ENCODE measurements at places on chromosomes 1 and 21.

DNA sequence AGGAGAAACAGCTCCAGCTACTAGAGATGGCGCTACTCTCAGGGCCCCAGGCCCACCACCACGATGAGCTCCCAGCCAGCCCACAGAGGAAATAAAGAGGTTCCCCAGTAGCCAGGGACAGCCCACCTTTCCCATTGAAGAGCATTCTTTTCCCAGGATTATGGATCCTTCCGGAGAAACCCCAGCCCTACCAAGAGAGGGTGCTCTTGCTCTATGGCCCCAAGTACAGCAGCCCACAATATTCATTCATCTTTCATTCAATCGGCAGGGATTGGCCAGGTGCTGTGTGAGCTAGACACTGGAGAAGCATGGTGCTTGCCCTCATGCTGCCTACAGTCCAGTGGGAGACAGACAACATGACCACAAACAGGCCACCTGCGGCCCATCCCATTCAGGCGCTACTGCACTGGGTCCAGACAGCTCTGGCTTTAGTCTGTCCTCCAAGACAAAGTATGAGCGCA lies 29.9 kb downstream of the PMVK start:
- no peak for DNase-seq

DNA sequence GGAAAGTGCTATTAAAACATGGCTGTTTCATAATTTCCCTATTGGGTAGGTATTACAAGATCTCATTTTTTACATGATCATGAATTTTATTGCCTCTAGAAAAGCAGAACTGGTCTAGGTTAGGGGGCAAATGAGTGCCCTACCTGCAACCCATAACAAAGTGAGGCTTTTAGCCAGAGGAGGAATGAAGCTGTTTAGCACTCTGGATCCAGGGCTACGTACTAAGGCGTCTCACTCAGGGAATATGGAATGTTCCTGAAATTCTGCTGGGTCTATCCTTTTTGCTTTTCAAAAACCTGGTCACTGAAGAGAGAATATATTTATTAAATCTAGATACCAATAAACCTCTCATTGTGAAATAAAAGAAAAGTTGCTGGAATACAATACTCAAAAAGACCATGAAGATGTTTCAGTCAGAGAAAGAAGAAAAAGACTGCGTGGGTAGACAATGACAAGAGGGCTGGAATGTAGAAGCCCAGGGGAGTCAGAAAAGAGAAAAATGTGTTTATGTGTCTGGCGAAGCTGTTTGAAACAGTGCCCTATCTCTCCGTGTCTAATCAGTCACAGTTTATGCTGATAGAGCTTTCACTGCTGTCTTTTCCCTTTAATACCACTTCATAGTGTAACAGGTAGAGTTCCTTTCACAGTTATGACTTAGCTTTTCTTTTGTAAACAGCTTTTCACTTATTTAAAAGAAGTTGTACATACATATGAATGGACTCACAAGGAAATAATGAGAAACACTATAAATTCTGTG lies 25.0 kb upstream of the SYDE2 start:
- no peak for DNase-seq

DNA sequence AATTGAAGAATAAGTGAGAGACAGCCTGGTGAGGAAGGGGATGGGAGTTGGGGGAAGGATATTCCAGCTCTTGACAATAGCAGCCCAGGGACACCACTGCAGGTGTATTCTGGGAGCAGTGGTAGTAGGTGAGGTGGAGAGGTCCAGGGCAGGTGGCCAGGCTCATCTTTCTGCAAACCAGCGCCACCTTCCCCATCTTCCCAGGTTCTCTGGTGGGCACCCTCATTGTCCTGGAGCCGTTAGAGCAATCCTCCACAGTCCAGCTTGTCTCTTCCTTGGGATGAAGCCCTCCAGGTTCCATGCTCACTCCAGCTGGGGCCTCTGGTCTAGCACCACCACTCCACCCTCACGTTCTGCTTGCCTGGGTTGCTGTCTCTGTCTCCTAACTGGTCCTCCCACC lies 97.0 kb downstream of the IER5 start:
- no peak for DNase-seq

DNA sequence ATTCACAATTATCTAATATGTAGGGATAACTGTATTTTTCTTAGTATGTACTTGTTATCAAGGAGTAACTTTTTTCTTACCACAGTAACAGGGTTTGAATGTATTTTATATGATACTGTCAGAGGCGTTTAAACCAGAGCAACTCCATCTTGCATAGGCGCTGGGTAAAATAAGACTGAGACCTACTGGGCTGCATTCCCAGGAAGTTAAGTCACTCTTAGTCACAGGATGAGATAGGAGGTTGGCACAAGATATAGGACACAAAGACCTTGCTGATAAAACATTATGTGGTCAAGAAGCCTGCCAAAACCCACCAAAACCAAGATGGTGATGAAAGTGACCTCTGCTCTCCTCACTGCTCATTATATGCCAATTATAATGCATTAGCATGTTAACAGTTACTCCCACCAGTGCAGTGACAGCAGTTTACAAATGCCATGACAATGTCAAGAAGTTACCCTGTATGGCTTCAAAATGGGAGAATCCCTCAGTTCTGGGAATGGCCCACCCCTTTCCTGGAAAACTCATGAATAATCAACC lies 64.8 kb downstream of the RPE65 start:
- DNase-seq: no peak

DNA sequence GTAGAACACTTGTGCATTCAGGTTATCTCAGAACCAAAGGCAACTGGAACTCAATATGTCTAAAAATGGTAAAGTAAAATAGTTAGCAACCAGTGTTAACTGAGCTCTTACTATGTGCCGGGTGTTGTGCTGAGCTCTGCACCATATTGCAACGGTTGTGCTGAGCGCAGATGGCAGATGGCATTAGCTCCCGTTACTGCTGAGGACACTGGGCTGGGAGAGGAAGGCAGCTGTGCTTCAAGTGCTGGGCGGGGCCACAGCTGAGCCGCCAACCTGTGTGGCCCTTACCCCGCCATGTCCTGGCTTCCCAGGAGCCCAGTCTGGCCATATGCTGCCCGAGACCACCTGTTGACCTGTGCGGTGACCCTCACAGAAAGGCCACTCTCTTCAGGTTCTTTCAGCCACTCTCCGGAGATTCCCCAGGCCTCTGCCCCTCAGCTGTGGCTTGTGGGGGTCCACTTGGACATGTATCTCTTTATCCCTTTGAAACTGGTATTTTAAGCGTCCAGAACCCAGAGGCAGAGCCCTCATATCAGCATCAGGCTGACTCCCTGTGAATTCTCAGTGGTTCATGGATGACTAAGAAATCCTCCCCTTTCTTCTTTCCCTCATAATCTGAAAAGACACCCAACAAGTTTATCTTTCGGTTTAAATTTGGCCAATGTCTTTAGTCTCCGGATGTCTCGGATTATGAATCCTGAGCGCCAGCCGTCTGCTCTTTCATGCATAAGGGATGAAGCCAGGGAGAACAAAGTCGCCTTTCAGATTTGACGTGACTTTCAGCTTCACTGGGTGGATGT lies 26.4 kb downstream of the LDLRAP1 start:
- no peak for DNase-seq

GRCh38 chr1:225597926-225598575 lies 54.9 kb downstream of the ENAH start:
- no peak for DNase-seq

DNA sequence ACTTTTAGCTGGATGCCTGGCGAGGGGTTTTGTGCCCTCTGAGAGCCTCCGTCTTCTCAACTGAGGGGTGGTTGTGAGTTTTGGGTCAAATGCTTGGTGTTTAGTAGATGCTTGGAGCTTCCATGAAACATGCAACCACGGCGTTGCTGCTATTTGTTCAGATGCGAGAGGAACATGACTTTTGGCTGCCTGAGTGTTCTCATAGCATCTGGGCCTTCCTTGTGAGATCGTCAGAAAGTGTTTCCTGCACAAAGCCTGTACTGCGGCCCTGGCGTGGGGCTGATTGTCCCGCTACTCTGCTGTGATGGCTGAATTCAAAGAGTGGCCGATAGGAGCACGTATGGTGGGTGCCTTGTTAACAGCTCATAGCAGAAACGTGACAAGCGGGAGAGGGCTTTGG lies 69.8 kb upstream of the FAM3B start:
- DNase-seq: no peak

DNA sequence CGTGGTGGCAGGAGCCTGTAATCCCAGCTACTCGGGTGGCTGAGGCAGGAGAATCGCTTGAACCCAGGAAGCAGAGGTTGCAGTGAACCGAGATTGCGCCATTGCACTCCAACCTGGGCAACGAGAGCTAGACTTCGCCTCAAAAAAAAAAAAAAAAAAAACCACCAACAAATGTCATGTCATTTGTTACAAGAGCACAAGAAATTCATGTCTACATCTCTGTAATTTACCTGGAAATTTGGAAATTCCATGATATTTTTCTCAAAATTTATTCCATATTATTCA lies 16.5 kb upstream of the VPS45 start:
- no peak for DNase-seq

DNA sequence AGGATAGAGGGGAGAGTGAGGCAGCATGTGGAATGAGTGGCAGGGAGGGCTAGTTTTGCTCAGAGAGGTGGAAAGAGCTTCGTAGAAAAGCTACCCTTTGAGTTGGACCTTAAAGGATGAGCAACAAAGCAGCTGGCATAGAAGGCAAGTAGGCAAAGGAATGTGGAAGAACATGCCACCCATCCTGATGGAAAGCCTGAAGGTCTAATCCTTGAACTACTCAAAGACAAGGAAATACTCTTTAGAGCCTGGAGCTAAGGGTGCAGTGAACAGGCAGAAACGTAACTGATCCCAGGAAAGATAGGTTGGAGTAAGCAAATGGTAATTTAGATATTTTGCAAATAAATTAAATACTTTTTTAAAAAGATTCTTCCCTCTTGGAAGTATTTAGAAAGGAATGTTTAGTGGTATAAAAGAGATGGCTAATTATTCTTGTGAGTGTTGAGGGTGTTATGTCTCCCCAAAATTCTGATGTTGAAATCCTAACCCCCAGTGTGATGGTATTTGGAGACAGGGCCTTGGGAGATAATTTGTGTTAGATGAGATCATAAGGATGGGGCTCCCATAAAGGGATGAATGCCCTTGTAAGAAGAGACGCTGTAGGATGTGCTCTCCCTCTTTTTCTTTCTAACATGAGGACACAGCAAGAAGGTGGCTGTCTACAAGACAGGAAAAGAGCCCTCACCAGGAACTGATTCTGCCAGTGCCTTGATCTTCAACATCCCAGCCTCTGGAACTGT lies 308.1 kb upstream of the RUNX1 start:
- DNase-seq: no peak

- no peak for DNase-seq
Measured at GRCh38 chr1:2632561-2633361, at the start of gene MMEL1. Gene MMEL1, minus strand, starts transcription at chr1:2633016. Its CDS starts 3,532 bp downstream, at chr1:2629484.

DNA sequence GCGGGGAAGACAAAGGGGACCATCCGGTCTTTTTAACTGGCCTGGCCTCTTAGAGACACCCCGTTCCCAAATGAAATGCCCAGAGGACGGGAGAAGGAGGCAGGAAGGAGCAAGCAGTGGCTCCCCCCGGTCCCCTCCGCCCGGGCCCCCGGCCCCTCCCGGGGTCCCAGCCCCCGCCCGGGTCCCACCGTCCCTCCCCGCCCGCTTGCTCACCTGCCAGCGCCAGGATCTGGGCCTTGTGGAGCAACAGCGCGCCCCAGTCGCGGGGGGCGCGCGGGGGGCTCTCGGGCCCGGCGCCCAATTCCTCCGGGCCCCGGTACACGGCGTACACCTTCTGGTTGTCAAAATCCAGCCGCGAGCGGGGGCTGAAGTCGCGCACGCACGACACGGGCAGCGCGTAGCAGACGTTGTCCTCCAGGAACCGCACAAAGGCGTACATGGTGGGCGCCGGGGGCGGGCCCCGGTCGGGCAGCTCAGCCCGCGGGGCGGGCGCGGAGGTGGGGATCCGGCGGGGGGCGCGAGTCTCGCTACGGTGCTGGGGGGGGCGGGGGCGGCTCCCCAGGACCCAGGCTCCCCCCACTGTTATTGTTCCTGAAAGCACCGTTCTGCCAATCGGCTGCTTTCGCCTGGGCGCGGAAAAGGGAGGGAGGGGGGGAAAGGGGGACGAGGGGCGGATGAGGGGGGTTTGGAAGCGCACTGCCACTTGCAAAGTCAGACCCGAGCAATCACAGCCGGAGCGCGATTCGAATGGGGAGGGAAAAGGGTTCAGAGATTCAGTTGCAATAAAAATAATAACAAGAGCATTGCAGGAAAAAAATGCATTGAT lies at the start of gene BEND5:
Gene BEND5, minus strand, starts transcription at position 499 of the 826 bp plus-strand sequence. Its CDS starts 60 bp downstream, at position 439.
- no peak for DNase-seq

GRCh38 chr1:25100151-25100833 lies 132.0 kb downstream of the SYF2 start:
- no peak for DNase-seq

DNA sequence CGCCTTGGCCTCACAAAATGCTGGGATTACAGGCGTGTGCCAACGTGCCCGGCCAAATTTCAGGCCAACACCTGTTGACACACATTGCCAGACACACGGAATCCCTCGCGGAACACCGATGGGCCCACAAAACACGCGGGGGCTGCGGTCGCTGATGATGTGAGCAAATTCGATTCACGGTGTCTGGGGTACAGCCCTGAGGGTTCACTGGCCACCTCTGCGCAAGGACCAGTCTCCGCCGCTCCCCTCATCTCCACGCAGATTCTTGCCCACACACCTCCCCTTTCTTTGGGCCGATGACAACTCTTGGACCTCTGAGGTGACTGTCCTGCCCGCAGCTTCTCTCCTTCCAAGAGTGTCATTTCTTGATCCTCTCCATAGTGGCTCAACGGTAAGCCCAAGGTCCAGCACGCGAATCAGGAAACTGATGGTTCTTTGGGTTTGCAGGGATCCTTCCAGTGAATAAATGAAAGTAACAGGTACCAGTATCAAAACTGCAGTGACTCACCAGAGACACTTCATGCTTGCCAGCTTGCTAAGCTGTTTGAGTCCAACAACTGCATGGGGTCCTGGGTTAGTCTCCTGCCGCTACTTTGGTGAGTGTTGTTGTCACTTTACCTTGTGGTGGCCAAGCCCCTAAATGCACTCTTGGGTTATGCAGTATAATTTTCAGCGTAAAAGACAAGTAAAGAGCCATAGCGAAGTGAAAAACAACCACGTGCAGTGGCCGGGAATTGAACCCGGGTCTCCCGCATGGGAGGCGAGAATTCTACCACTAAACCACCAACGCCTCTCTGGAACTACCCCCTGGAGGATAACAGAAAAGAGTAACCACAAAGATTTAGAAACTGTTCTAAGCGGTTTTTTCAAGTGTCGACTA lies 11.0 kb upstream of the RNU1-3 start:
- peak; percentile 87 for DNase-seq

DNA sequence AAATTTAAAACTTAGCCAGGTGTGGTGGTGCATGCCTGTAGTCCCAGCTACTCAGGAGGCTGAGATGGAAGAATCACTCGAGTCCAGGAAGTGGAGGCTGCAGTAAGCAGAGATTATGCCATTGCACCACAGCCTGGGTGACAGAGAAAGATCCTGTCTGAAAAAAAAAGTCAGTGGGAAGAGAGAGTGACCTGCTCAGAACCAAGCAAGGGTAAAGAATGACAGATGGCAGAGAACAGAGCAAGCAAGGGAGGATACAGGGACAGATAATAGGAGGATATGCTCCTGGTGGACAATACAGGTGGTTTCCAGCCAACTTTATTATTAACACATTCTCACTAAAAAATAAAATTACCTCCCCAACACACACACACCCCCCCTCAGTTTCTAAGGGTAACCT lies 4.6 kb upstream of the TMEM51 start:
- DNase-seq: no peak
